CD8-positive, alpha-beta T cell (primary cell): ENCODE measurements at places on chromosomes 5 and 9.

DNA sequence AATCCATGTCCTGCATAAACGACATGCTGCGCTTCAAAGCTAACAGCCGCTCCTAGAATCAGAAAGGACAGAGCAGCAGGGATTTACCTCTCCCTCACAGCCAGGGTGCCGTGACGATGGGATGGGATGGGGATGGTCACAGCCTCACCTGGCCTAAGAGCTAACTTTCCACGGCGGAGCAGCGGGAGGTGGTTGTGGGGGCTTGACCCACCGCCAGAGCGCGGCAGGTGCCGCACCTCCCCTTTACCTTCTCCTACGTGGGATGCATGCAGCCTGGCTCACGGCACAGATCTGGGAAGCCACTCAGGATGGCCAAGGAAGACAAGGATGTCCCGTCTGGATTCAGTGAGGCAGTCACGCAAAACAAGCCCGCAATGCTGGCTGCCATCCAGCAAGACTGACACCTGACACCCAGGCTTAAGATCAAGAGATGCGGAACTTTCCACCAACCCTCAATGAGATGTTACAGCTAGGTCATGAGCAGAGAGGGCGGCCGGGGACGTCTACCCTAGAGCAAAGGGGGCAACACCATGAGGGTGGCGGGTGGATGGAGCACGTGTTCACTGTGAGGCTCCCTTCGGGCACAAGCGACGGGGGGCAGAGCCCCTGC is 5.8 kb downstream of the BRD9 start:
- DNase-seq = no peak

- DNase-seq = no peak
Observed at GRCh38 chr5:34535944-34536623, 120.0 kb upstream of the RAI14 start.

- no peak for DNase-seq
Observed at GRCh38 chr9:134982311-134982710, 64.6 kb upstream of the FCN1 start.

- DNase-seq = peak; percentile 18
Observed at GRCh38 chr9:15306068-15306756, 804 bp downstream of the TTC39B start.

DNA sequence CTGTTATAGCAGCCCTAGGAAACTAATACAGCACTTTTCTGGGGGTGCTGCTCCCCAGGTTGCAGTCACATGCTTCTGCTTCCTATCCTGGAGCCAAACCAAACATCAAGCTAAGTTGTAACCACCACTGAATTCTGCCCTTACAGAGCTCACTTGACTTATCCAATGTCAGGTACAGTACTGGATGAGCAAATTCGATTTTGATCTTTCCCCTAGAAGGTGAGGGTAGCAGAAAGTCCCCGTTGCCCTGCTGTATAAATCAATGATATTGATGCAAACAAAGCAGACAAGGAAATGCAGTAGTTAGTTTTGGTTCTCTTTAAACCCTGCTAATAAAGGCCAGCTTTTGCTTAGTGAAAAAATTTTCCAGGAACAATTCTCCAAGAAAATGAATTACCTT is 36.4 kb downstream of the ZCCHC9 start:
- DNase-seq = no peak

- DNase-seq = no peak
Observed at GRCh38 chr9:127918183-127919107, 1.6 kb upstream of the ST6GALNAC4 start.

GRCh38 chr9:129505270-129505902 is 115.5 kb downstream of the C9orf50 start:
- no peak for DNase-seq

DNA sequence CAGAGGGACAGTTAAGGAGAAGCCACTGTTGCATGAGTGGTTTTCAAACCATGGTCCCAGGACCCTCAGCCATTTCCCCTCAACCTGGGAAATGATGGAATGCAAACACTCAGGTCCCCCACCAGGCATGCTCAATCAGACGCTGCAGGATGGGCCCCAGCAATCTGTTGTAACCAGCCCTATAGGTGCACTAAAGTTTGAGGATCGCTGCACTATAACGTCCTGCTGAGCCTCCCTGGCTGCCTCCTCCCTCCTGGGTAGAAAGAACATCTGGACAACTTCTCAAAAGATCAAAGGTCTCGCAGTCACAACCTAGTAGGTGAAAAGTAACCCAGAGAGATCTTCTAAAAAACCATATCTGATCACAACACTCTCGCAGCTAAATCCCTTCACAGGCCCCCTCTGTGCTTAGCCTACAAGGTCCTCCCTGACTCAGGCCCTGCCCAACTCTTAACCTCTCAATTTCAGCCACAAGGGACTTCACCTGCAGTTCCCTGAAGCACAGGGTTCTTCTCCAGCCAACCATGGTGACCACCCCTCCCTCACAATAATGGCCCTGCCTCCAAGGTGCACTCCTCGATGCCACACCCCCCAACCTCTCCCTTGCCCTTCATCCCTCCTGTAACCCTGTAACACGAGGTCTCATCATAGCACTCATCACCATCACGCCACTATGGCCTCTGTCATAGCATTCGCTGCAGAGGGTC is 3.5 kb downstream of the SHB start:
- no peak for DNase-seq

- no peak for DNase-seq
Observed at GRCh38 chr9:94799578-94800264, 73.2 kb downstream of the AOPEP start.

GRCh38 chr9:26057050-26057449 is 378.8 kb upstream of the TUSC1 start:
- DNase-seq = no peak

- no peak for DNase-seq
Observed at GRCh38 chr5:145939540-145940065, 3.2 kb downstream of the SH3RF2 start.

- no peak for DNase-seq
Observed at GRCh38 chr5:139841549-139841948, 45.9 kb downstream of the PSD2 start.

- DNase-seq = no peak
Observed at GRCh38 chr9:87518702-87519335, 21.2 kb downstream of the DAPK1 start.

- DNase-seq = no peak
Observed at GRCh38 chr5:96692441-96692840, 30.3 kb downstream of the CAST start.

- DNase-seq = no peak
Observed at GRCh38 chr5:33840927-33841547, 50.8 kb downstream of the ADAMTS12 start.

GRCh38 chr5:125551246-125551645 is 804.8 kb upstream of the ZNF608 start:
- no peak for DNase-seq

DNA sequence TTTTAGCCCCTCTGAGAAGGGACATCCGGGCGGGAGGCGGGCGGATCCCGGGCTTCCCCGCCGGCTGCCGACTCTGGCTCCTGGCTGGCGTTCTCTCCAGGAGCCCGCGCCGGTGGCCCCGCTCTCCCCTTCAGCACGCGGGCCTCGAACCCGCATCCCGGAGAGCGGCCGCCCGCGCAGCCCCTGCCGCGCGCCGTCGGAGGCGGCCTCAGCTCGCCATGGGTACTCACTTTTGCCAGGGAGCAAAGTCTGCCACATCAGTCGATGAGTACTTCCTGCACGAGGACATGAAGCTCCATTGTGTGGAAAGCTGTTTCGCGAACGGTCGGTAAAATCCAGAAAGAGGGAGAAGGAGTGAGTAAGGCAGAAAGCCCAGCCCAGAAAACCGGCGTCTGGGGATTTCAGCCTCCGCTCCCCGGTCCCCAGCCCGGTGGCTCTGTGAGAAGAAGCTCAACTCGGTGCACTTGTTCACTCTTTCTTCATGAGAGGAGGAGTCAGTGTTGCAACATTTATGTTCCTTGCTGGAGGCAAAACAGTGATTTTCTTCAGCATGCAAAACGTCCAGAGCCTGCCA is at the start of gene PRLR:
Gene PRLR (minus strand): TSS at position 450 of the 574 bp plus-strand sequence. CDS start 140,867 bp downstream, outside the sequence.
- no peak for DNase-seq

- no peak for DNase-seq
Observed at GRCh38 chr9:123715258-123715657, 214.7 kb downstream of the DENND1A start.

GRCh38 chr9:97703437-97704344 is 6.6 kb upstream of the XPA start:
- DNase-seq = no peak

- DNase-seq = no peak
Observed at GRCh38 chr5:119290161-119290569, 65.7 kb upstream of the TNFAIP8 start.

- no peak for DNase-seq
Observed at GRCh38 chr9:130938184-130938651, 829 bp downstream of the FIBCD1 start.

DNA sequence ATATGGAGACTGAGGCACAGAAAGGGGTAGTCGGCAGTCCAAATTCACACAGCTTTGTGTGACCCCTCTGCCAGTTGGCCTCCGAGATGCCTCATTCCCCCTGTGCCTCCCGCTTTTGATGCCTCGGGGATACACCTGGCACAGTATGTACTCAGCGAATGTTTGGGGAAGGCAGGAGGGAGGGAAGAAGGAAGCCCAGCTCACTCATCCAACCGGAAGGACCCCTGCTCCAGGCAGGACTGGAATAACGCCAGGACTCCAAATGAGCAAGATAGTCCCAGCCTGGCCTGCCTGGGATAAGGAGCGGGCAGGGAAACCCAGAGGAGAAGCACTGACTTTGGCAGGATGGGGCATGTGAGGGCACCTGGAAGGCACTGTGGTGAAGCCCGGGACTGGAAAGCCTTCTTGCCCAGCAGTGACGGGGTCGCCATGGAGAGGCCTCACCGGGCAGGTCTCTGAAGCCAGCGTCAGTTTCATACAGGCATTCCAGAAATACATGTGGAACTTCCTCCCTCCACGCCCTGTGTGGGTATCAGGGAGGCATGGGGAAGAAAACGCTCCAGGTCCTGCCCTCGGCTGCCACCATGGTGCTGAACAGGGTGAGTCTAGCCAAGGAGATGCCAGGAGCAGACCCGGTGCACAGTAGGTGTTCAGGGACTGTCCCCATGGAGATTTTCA is 20.3 kb downstream of the LMX1B start:
- no peak for DNase-seq

GRCh38 chr5:73940026-73940425 is 314.0 kb downstream of the ARHGEF28 start:
- DNase-seq = no peak

DNA sequence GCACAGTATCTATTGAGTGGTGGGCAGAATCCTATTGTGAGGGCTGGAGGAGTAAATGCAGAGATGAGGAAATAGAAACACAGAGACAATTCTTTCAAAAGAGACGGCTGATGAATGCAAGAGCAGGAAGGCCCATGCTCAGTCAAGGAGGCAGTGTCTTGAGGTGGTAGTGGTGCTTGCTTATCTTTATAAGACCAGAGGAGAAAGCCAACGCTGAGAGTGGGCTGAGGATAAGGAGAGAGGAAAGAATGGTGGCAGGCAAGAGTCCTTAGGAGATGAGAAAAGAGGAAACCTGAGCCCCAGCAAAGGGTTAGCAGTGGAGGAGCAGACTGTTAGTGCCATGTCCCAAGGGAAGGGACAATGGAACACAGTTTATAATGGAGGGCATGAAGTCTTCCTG is 86.0 kb downstream of the SNCAIP start:
- DNase-seq = no peak

DNA sequence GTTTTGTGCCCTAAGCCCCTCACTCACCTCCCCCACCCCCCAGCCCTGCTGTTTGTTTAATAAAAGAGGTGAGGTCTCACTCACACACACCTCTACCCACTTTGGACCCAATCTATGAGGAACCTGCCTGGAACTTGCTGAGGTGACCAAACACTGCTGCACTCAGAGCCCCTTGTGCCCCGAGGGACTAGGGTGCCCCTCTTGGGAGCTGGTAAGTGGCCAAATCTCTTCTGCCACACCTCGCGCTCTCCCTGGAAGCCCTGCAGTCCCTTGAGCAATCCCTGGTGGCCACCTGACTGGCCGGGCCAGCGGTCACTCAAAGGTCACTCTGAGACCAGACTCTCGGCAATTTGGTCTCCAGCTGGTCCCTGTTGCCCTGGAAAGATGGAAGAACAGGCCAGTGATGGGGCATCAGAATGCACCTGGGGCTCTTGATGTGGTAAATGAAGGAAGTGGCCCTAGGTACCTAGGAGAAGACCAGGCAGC is 157.2 kb downstream of the MED10 start:
- no peak for DNase-seq

- peak; percentile 33 for DNase-seq
Observed at GRCh38 chr5:179836225-179837019, 15.7 kb downstream of the SQSTM1 start.

DNA sequence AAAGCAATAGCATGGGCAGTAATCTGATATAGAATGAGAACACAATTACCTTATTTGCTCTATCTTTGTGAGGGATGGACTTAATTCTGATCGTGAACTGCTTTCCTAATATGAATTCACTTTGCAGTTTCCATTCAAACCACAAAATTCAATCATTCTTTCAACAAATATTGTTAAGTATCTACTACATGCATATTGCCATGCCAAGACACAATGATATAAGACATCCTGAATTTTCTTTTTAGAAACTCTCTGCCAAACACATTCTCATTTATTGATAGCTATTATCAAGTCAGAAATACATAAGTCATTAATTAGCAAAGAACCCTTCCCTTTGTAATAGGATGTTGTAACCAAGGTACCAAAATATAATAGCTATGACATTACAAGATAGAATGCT is 121.6 kb upstream of the TARS1 start:
- no peak for DNase-seq

GRCh38 chr5:139733698-139734538 is 61.7 kb upstream of the PSD2 start:
- DNase-seq = no peak

DNA sequence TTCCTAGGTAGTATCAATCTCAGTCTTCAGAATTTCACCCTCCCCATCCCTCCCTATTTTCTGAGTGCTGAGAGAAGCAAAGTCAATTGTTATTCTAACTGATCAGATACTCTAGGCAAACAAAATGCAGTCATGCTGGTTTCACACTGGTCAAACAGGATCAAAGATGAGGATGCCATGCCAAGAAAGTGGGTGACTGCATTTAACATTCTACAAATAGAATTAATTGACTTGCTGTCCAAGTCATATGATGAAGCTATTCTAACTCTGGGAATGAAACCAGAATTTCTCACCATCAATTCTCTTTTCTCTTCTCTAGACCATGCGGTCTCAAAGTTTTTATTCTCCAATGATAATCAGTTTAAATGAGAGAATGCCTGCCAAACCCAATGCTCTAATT is 112.5 kb downstream of the CTNND2 start:
- no peak for DNase-seq

- no peak for DNase-seq
Observed at GRCh38 chr9:131103535-131103934, 7.2 kb downstream of the AIF1L start.

GRCh38 chr5:16721151-16722096 is 104.6 kb upstream of the RETREG1 start:
- no peak for DNase-seq
